ENCODE measurements at places on chromosomes 3 and 15.

DNA sequence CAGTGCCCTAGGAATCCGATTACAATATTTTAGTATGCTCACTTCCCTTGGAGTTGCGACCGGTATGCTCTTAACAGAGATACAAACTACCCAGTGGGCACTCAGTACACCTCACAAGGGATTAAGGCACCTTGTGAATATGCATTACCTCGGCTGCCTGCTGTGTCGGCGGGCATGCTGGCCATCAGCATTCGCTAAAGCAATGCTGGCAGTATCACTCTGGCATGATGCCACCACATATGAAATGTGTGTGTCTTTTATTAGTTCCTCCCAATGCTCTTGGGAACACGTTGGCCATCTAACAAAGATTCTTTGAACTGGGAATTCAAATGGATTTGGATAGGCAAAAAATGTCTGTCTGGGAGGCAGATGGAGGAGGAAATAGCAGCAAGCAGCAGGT lies 67.4 kb upstream of the FOXB1 start:
- no peak overlapping the region for H3K27ac ChIP-seq
- no peaks in the 10 kb centered on the region for H3K27me3 ChIP-seq
- no peaks in the 10 kb centered on the region for H3K4me1 ChIP-seq
- H3K4me3 ChIP-seq, result no peak overlapping the region
- no peak for DNase-seq

- H3K27me3 ChIP-seq, result no peaks in the 10 kb centered on the region
- no peak for DNase-seq
These were observed 483.9 kb downstream of the RBMS3 start for GRCh38 chr3:29764603-29765254.

GRCh38 chr3:141724186-141724585 lies 13.9 kb upstream of the RNF7 start:
- H3K4me3 ChIP-seq, result no peak overlapping the region
- no peak overlapping the region for H3K27ac ChIP-seq
- no peaks in the 10 kb centered on the region for H3K36me3 ChIP-seq
- no peaks in the 10 kb centered on the region for H3K4me1 ChIP-seq

GRCh38 chr15:96367311-96368200 lies 37.1 kb downstream of the NR2F2 start:
- DNase-seq, result no peak
- no peak overlapping the region for H3K4me3 ChIP-seq
- H3K27me3 ChIP-seq, result peaks cover 25% of the 10 kb centered on the region
- no peaks in the 10 kb centered on the region for H3K4me1 ChIP-seq
- H3K27ac ChIP-seq, result no peak overlapping the region
- no peaks in the 10 kb centered on the region for H3K36me3 ChIP-seq

- no peaks in the 10 kb centered on the region for H3K27me3 ChIP-seq
- no peaks in the 10 kb centered on the region for H3K4me1 ChIP-seq
- DNase-seq, result no peak
- H3K27ac ChIP-seq, result no peak overlapping the region
- H3K36me3 ChIP-seq, result no peaks in the 10 kb centered on the region
These were observed 366.5 kb downstream of the LRRC3B start for GRCh38 chr3:26989037-26989436.

DNA sequence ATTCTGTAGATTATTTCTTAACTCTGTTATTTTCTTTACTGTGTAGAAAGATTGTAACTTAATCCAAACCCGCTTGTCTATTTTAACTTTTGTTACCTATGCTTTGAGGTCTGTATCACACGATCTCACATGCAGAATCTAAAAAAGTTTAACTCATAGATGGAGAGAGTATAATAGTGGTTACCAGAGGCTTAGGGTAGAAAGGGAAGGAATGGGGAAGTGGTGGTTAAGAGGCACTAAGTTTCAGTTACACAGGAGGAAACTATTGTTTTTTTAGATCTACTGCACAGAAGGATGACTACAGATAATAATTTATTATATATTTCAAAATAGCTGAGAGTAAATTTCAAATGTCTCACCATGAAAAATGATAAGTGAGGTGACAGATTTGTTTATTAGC lies 515.2 kb downstream of the RSL24D1 start:
- H3K27ac ChIP-seq, result no peak overlapping the region
- DNase-seq, result no peak
- H3K4me1 ChIP-seq, result no peaks in the 10 kb centered on the region
- H3K4me3 ChIP-seq, result no peak overlapping the region

GRCh38 chr15:81484086-81484955 lies 110.3 kb upstream of the TMC3 start:
- no peak overlapping the region for H3K27ac ChIP-seq
- no peaks in the 10 kb centered on the region for H3K36me3 ChIP-seq
- H3K4me1 ChIP-seq, result no peaks in the 10 kb centered on the region
- no peak overlapping the region for H3K4me3 ChIP-seq
- DNase-seq, result no peak

DNA sequence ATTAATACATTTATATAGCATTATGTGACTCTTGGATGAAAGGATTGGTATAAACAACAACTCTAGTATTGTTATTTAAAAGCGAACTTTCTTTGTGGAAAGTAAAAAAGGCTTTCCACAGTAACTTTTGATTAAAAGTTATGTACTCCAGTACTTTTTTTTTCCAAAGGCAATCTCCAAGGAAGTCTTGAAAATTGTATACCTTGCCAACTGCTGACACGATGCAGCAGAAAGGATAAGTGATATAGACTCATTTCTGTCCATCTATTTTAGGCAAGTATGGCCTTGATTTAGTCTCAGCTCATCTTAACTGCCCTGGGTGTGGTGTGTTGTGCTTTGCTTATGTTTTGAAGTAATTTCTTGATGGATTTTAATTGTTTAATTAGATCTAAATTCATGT lies 79.7 kb downstream of the OTOL1 start:
- no peak for DNase-seq
- no peak overlapping the region for H3K27ac ChIP-seq
- H3K27me3 ChIP-seq, result no peaks in the 10 kb centered on the region
- no peaks in the 10 kb centered on the region for H3K4me1 ChIP-seq
- no peak overlapping the region for H3K4me3 ChIP-seq

GRCh38 chr3:37660782-37661181 lies 200.9 kb upstream of the CTDSPL start:
- no peaks in the 10 kb centered on the region for H3K36me3 ChIP-seq
- DNase-seq, result no peak
- no peaks in the 10 kb centered on the region for H3K4me1 ChIP-seq
- no peak overlapping the region for H3K4me3 ChIP-seq

DNA sequence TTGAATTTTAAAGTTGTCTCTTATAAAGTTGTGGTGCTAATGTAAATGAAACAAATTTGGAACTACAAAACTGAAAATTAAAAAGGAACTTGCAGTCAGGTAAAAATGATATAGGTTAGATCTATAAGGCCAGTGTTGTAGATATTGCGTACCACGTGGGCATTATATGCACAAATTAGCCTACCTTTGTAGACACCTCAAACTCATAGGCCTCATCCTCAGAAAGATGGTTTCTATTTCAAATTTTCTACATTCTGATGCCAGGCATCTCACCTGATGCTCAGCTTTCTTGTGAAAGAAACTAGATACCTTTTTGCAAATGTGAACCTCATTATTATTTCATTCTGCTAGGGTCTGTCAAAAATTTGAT lies 25.6 kb downstream of the TMEM207 start:
- no peaks in the 10 kb centered on the region for H3K4me1 ChIP-seq
- no peaks in the 10 kb centered on the region for H3K27me3 ChIP-seq
- H3K27ac ChIP-seq, result no peak overlapping the region
- no peak overlapping the region for H3K4me3 ChIP-seq

Data from B cell (primary cell).